Lung (tissue), 17 donors: ENCODE measurements at places on chromosomes 6 and 20. TPM values are rescaled to one million over a fixed set of nuclear protein-coding genes. Genes with fewer than 3 reads are reported as not detected.

Gene DNAH8
- 0.01 TPM for polyA plus RNA-seq

Gene SNPH
- polyA plus RNA-seq: 1.2 TPM

Gene CALHM6
- 20.8 TPM for polyA plus RNA-seq

Gene FAM210B
- polyA plus RNA-seq: 18.7 TPM

Gene SEL1L2
- not detected for polyA plus RNA-seq

Gene ADAM33
- polyA plus RNA-seq: 16.4 TPM

Gene ZSCAN23
- polyA plus RNA-seq: 0.66 TPM
